A172 (cell line): ENCODE measurements at places on chromosomes 6 and 20. TPM values are rescaled to one million over a fixed set of nuclear protein-coding genes. Genes with fewer than 3 reads are reported as not detected.

FBXL4 gene
- 9.7 and 9.8 TPM in 2 replicates for total RNA-seq

PM20D2 gene
- total RNA-seq, result 29.8 and 30.6 TPM in 2 replicates

ACSS1 gene
- total RNA-seq, result 0.10 and 0.57 TPM in 2 replicates

CALHM6 gene
- not detected in 2 replicates for total RNA-seq

- no peak for DNase-seq
Observed at GRCh38 chr6:40232698-40233097, 298.4 kb upstream of the MOCS1 start.

DNA sequence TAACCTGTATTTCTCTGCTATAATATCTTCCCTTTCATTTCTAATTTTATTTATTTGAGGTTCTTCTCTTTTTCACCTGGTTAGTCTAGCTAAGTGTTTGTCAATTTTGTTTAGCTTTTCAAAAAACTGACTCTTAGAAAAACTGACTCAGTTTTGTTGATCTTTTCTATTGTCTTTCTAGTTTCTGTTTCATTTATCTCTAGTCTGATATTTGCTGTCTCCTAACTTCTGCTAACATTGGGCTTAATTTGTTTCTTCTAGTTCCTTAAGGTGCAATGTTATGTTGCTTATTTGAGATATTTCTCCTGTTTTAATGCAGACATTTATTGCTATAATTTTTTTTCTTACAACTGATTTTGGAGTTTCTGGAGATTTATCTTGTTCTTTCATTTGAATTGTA is 1011.0 kb downstream of the EPHA7 start:
- DNase-seq, result no peak

GRCh38 chr6:167120583-167120903 is 2.4 kb upstream of the CCR6 start:
- DNase-seq, result no peak

- DNase-seq, result no peak
Observed at GRCh38 chr20:25532015-25532751, 53.1 kb downstream of the NINL start.

- DNase-seq, result no peak
Observed at GRCh38 chr20:57103146-57103800, 163.2 kb downstream of the BMP7 start.
